ENCODE measurements at places on chromosomes 4 and X. TPM values are rescaled to one million over a fixed set of nuclear protein-coding genes. Genes with fewer than 3 reads are reported as not detected.

DNA sequence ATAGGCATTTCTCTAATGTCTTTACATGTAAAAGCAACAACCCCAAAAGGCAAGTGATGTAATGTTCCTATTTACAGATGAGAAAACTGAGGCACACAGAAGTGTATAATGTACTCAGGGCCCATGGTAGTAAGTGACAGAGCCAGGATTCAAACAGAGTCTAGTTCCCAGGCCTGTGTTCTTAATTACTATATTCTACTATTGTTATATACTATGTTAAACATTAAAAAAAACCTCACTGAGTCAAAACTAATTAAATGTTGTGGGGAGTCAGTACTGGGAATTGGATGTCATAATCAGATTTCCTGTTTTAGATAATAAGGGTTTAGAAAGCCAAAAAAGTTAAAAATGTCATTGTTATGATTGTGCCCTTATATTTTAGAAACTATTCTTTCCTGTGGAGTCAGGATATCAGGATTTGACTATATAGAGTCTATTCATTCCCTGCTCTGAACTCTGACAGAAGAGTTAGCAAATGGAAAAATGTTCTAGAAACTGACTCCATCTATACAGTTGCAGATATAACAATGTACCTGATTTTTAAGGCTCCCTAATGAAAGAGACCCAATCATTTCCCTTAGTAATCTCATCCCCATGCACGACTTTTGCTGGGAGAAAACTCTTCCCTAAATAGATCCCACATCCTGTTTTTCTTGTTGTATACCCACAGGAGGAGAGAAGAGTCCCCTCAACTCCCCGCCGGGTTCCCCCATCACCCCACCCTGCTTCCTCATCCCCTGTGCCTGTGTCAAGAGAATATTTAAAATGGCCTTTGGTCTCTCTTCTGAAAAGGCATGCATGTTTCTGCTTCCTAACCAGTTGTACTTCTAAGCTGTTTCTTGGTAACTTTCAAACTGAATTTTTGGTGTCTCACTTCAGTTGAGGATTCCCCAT is 69.7 kb downstream of the REELD1 start:
- H3K27me3 ChIP-seq = no peaks in the 10 kb centered on the region
- no peak for DNase-seq
- H3K27ac ChIP-seq = no peak overlapping the region

GRCh38 chr4:94744850-94745249 is 12.9 kb upstream of the BMPR1B start:
- no peaks in the 10 kb centered on the region for H3K27me3 ChIP-seq
- DNase-seq = no peak
- no peaks in the 10 kb centered on the region for H3K36me3 ChIP-seq
- no peak overlapping the region for H3K27ac ChIP-seq

- no peaks in the 10 kb centered on the region for H3K36me3 ChIP-seq
- no peaks in the 10 kb centered on the region for H3K27me3 ChIP-seq
- no peak for DNase-seq
Observed at GRCh38 chr4:6316461-6317003, 46.9 kb downstream of the WFS1 start.

DNA sequence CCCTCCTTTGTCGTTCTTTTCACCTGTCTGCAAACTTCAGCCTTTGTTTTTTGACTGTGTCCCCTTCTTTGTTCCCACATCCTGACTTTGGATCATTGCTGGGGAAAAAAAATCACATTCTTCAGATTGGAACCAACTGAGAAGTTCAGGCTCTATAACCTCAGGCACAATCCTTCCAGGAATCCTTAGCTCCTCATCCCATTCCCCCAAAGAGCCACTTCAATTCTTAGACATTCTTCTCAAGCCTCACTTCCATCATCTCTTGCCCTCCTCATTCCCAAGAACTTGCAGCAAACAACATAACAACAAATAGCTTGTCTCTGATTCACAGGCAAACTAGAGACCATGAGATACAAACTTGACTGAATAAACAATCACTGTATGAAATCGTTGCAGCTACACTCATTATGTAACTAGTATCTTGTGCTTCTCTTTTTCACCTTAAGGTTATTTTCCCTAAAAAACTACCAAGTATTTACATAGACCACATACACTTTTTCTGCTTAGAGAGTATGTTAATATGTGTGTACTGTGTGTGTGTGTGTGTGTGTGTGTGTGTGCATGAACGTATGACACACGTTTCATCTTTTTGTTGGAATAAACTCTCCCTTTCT is 26.4 kb upstream of the PGM2 start:
- no peak overlapping the region for H3K4me3 ChIP-seq
- no peaks in the 10 kb centered on the region for H3K27me3 ChIP-seq
- no peaks in the 10 kb centered on the region for H3K4me1 ChIP-seq
- no peak overlapping the region for H3K27ac ChIP-seq
- no peaks in the 10 kb centered on the region for H3K36me3 ChIP-seq

DNA sequence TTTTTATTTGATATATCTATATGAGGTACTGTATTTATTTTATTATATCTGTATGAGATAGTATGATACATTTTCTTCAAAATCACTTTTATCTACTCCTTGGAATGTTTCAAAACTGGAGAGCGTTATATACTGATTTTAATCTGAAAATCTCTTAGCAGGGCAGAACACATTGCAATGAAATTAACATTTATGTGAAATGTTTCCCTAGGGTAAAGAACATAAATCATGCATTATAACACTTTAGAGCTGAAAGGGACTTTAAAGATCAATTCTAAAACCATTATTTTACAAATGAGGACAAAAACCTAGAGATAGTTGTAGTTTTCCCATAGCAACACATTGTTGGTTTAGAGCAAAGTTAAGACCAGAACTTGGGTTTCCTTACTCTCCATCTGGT is 153.7 kb downstream of the ATOH1 start:
- no peak overlapping the region for H3K4me3 ChIP-seq
- no peaks in the 10 kb centered on the region for H3K36me3 ChIP-seq
- no peaks in the 10 kb centered on the region for H3K27me3 ChIP-seq
- H3K27ac ChIP-seq = no peak overlapping the region
- no peaks in the 10 kb centered on the region for H3K4me1 ChIP-seq
- no peak for DNase-seq

DNA sequence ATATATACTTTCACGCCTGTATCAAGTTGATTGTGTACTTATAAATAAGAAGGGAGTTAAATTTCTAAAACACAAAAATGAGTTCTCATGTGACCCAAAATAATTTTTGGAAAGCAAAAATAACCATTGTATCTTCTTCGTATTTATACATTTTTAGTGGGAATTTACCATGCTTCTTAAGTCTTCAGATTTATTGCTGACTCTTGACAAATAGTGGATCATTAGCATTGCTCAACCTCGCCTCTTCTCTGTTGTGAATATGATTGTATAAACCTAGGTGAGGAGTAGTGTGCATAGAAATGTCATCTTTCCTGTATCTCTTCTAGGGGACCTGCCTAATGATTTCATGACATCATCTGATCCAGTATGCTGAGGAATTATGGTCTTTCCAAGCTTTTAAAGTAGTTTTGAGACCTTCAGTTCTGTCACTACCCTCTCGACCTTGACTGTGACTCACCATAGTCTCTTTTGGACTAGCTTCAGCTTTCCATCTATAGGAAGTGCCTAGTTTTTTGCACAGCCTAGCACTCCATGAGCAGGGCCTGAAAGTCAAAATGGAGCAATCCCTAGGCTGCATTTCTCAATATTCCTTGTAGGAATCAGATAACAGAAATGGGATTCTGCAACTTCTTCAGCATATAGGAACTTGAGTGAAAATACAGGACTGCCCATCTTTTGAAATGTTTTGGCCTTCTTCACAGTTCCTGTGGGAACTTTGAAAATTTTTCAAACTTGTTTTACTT is 157.6 kb downstream of the ARX start:
- H3K27ac ChIP-seq = no peak overlapping the region
- DNase-seq = no peak
- no peaks in the 10 kb centered on the region for H3K36me3 ChIP-seq
- H3K4me1 ChIP-seq = no peaks in the 10 kb centered on the region
- H3K27me3 ChIP-seq = no peaks in the 10 kb centered on the region

Gene MAGEA10
- not detected for polyA plus RNA-seq

Gene MOB1B
- 4.8 TPM for polyA plus RNA-seq

Gene GLUD2
- 0.72 TPM for polyA plus RNA-seq

Data from heart left ventricle (tissue), 16 donors.